ENCODE measurements at places on chromosomes 3 and 15.

GRCh38 chr15:96503276-96503675 lies 172.8 kb downstream of the NR2F2 start:
- no peak for DNase-seq

DNA sequence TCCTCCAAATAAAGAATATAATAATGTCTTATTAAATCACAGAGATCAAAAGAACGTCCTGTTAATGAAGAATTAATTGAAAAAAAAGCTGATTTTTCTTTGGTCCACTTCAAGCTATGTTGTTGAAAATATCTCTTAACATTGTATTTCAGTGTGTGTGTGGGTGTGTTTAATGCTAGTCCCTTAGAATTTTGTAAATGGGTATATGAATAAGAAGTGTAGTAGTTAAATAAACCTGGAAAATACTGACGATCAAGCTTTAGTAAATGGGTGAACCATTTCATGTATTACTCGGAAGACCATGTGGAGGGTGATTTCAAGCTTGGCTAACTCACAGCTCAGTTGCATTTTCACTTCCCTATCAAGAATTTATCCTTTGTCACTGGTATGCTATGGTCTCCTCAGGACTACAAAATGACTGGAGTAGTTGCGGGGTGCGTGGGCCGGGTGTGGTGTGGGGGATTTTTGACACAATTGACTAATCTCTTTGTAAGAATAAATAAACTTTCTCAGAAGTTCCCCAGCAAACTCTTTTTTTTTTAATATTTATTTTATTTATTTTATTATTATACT lies 586.4 kb downstream of the GRM7 start:
- DNase-seq: no peak

DNA sequence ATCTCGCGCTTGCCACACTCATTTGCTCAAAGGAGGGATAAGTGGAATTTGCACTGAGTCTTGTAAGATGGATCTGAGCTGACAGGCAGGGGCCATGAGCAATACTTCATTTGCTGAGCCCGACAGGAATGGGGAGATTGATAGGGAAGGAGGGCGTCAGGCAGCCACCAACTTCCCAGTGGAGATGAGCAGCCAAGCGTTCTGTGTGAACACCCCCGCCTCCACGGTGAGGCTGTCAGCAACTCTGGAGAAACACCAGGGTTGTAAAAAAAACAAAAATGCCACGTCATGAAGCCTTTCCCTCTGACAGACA lies 36.8 kb downstream of the TLE3 start:
- DNase-seq: no peak

DNA sequence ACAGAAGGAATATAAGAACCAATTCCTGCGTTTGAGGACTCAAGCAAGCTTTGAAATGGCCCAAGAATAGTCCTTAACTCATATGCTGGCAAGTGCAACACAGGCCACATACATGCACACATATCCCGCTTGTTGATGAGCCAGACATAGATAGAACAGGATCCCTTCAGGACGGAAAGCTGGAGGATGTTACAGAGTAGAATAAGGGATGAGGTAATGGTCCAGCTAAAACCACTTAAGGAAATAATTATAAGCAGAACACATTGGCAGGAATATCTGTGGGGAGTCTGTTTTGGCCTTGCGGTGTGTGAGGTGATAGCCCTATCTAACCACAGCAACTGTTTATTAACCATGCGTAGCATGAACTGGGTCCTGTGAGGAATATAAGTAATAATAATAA lies 25.0 kb downstream of the SCG3 start:
- no peak for DNase-seq

DNA sequence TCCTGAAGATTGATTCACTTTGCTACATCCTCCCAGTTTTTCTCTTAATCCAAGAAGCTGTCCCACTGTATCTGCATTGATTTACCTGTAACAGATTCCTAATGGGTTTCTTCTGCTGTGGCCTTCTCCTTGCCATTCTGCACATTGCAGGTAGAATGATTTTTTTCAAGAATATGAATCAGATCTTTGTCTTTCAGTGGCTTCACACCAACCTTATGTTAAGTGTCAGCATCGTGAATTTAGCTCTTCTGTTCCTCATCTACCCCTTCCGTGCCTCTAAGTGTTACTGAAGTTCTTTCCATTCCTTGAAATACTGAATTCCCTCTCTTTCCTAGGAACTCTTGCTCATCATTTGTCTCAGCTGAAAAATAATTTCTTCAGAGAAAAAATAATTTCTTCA lies 7.5 kb downstream of the SENP5 start:
- no peak for DNase-seq

DNA sequence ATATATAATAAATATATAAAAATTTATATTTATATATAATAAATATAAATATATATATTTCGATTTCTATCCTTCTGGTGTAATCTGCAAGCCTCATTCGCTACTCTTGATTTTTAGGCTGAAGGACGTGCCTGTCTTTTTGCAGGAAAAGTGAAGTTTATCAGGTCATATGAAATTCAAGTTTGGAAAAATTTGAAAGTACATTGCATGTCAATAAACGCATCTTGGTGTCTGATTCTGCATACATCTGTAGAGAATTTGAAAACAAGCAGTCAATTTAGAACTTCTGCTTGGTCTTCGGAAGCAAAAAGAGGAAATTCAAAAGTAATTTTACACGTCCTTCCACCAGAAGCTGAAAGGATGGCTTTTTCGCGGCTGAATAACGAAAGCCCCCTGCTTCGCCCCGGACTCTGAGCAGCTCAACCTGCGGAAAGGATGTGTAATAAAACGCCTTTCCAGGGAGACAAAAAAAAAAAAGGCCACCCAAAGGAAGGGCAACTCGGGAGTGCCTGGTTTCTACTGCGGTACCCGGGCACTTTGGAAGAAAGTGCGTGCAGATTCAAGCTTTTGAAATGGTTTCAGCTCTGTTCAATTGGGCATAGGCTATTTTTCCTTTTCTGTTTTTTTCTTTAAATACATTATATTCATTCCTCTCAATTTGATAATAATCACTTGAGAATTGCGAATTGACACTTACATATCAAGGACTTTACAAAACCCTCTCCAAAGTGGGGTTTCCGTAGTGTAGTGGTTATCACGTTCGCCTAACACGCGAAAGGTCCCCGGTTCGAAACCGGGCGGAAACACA lies 1.5 kb upstream of the MYNN start:
- no peak for DNase-seq

GRCh38 chr3:135539854-135540253 lies 425.7 kb upstream of the PPP2R3A start:
- DNase-seq: no peak

DNA sequence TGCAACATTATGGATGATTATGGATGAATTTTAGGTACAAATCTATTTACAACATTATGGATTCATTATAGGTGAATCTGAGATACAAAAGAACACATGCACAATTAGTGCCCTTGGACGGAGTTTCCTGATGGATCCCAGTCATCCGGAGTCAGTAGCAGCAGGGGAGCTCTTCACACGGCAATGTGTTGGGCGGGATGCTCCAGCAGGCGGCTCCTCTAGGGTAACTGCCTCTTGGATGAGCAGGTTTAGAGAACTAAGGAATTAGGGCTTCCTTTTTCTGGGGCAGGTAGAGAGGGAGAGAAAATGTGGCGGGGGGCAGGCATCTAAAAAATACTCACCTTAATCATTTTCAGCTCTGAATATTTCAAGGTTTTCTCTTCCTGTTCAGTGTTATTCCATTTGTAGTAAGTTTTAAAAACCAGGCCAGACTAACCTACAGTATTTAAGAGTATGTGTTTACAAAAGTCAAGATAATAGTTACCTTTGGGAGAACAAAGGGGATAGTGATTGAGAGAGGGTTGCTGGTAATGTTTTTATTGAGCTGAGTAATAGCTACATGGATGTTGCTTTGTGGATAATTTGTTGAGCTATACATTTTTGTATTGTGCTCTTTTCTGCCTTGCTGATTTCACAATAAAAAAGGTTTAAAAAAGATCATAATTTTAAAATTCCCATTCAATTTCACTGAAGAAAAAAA lies 27.4 kb upstream of the GOLM2 start:
- no peak for DNase-seq

- no peak for DNase-seq
These were observed 557.2 kb downstream of the NR2F2 start for GRCh38 chr15:96887730-96888129.

Measured in esophagus squamous epithelium (tissue), 5 donors.